ENCODE measurements at places on chromosomes 1 and 21. TPM values are rescaled to one million over a fixed set of nuclear protein-coding genes. Genes with fewer than 3 reads are reported as not detected.

DNA sequence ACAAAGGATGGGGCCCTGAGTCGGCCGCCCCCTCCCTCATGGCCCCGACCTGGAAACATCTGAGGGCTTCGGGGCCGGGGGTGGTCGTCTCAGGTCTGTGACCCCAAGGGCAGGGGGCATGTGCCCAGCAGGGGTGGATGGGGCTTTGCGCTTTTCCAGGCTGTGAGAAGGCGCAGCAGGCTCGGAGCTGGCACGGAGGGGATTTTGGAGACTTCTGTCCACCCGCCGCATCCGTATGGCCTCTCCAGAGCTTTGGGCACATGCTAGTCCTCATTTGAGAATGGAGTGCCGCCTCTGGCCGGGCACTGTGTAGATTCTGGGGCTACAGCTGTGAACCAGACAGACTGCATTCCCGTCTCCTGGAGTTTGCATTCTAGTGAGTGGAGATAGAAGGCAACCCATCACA, 66.1 kb upstream of the WNT4 start:
- DNase-seq, result no peak

GRCh38 chr1:91059157-91059556, 37.3 kb upstream of the ZNF644 start:
- no peak for DNase-seq

DNA sequence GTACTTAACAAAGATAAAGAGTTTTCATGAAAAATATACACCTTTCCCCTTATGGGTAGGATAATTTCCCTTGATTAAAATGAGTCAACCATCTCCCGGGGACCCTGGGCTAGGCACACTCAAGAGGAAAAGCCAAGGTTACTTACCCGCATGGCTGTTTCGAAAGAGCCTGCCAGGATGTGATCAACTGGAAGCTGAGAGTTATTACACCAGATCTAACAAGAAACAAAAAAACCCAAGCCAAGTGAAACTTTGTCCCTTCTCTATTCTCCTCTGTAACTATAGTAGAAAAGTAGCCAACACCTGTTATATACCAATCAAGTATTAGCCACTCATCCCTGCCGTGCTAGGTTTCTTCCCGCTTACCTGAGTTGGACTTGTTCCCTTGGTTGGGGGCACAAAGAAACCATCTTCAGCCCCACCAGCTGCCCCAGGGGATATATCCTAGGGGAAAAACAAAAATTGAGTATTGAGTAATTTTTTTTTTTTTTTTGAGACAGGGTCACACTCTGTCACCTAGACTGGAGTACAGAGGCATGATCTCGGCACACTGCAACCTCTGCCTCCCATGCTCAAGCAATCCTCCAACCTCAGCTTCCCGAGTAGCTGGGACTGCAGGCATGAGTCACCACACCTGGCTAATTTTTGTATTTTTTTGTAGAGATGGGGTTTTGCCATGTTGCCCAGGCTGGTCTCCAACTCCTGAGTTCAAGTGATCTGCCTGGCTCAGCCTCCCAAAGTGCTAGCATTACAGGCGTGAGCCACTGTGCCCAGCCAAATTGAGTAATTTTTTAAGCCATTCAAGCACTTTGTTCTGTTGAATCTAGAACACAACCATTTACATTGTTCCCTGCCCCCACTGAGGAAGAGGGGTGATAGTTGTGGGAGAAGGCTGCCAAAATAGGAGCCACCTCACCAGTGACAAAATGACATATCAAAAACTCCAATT, 8.4 kb upstream of the PEX19 start:
- DNase-seq, result no peak

The ID3 gene
- 17.1 TPM for total RNA-seq

- no peak for DNase-seq
Observed at GRCh38 chr21:33855190-33855589, 60.4 kb downstream of the ATP5PO start.

The MYOG gene
- total RNA-seq, result not detected

All from activated T-cell treated with anti-CD3 and anti-CD28 coated beads, Interleukin-2, amount 50 U/mL, for 4 hours (primary cell).